ENCODE measurements at places on chromosomes 5 and 9. TPM values are rescaled to one million over a fixed set of nuclear protein-coding genes. Genes with fewer than 3 reads are reported as not detected.

The INSYN2B gene
- not detected for total RNA-seq

The TMEM171 gene
- not detected for total RNA-seq

The TAF11L10 gene
- not detected for total RNA-seq

The PHF24 gene
- not detected for total RNA-seq

GRCh38 chr9:138097501-138097991, 220.0 kb downstream of the CACNA1B start:
- DNase-seq = no peak

- DNase-seq = no peak
Observed at GRCh38 chr9:68869022-68869421, 144.9 kb downstream of the PRKACG start.

The ADAMTSL2 gene
- 0.66 TPM for total RNA-seq

GRCh38 chr9:93558503-93558902, 17.9 kb upstream of the PHF2 start:
- DNase-seq = no peak

DNA sequence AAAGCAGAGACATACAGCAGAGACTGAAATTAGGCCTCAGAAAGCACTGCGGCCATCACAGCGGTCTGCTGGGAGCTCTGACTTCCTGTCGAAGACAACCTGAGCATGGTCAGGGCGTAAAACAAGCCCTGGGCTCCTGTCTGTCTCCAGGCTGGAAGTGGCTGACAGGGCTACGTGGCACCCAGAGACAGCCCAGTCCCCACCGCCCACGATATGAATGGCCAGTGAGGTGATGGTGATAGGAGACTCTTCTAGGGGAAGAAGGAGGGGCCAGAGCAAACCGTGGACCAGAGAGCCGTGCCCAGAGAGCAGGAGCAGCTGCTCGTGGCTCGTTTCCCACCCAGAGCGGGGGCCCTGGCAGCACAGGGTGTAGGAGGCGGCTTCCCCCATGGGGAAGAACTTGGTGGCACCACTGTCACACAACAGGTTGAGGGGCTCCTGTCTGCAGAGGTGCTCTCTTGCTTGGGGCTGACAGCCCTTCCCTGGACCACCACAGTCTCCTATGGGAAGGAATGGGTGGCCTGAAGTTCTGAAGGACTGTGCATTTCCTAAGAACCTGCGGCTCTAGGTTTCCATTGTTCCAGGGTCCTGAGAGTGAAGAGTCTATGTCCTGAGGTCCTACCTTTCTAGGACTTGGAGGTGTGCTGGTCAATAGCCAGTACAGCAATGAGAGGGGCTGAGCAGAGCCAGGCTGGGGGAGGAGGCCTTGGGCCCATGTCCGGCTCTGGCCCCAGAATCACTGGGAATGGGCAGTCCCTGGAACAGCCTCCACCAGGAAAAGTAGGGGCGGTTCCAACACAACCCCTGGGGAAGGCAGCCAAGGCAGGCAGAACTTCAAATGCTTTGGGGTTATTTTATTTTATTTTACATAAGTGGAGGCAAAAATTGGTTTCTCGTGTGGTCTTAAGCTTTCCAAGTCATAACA, 56.4 kb downstream of the BARX1 start:
- no peak for DNase-seq

The PCDHGC5 gene
- not detected for total RNA-seq

Measured in naive thymus-derived CD8-positive, alpha-beta T cell (primary cell).